ENCODE measurements at places on chromosomes 12 and 14. TPM values are rescaled to one million over a fixed set of nuclear protein-coding genes. Genes with fewer than 3 reads are reported as not detected.

DNA sequence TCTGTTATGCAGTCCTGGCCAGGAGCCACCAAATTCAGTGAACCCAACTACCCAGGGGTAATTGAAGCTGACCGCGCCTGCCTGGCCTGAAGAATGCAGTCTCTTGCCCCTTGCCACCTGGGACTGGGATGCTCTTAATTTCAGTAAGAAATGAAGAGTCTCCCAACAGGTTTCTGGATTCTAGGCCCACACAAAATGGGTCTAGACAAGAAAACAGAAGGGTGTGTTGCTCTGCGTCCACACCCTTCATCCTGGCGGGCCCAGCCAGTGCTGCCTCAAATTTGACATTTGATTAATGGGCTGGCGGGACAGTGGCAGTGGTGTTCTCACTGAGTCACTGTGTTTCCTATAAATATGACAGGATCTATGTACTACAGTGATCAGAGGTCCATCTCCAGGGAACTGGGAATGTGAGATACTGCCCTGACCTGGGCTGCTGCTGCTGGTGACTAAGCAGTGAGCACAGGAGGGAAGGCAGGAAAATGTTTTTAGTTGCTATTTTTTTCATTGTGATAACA lies 6.5 kb downstream of the TMEM253 start:
- no peak for DNase-seq

DNA sequence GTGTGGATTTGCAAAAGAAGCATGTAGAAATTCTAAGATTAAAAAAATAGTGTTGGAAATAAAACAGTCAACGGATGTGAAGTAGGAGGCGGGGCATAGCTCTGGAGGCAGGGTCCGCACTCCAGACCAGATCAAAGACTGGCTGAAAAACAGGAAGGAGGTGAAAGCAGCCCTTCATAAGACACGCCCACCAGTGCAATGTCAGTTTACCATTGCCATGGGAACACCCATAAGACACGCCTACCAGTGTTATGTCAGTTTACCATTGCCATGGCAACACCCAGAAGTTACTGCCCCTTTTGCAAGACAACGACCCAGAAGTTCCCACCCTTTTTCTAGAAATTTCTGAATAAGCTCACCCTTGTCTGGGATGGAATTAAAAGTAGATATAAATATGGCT lies 87.1 kb downstream of the FZD10 start:
- DNase-seq: no peak

GRCh38 chr12:43287706-43288383 lies 264.2 kb downstream of the ADAMTS20 start:
- DNase-seq: no peak

GRCh38 chr12:69985656-69986055 lies 160.6 kb downstream of the MYRFL start:
- no peak for DNase-seq

Gene TAS2R14
- total RNA-seq: 0.27 TPM

Gene CCDC196
- total RNA-seq: not detected

DNA sequence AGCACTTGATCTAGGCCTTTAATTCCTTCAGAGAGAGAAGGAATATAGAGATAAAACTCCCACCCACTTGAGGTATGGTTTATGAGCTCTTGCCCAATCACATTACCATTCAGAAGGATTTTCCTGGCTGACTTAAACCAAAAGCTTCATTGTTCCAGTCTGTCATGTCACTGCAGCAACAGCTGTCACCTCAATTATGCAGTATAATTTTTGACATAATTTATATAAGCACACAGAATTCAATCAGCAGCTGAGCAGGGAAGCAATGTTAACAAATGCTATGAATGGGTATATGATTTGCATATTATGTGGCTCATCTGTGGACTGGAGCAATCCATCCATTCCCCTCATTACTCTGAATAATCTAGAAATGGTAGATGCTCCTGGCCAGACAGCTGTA lies 40.3 kb downstream of the CBX5 start:
- DNase-seq: no peak

DNA sequence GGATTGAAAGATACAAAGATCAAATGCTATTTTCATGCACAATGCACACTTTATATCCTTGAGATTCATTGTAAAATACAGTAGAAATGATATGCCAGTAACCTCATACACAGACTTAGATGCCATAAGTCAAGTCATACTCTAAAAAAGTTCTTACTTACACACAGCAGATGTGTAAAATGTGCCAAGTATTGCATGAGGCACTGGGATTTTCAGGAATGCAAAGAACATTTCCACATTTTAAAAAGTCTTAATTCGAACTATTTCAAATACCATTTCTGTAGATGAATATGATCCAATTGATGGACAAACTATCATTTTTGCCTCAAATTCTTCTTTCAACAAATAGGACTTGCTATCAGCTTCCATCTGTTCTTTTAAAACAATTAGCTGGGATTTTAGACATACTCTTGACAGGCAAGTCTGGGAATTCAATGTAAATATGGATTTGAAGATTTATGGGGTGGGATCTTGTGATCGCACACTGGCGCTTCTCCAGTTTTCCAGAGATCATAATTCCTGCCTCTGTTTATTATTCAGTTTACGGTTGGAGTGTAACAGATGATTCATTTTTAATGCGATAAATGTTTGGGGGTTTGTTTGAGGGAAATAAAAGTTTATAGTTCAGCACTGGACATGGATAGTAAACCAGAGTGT lies 183.8 kb downstream of the PAX9 start:
- DNase-seq: no peak
